ENCODE measurements at places on chromosomes 7 and 10. TPM values are rescaled to one million over a fixed set of nuclear protein-coding genes. Genes with fewer than 3 reads are reported as not detected.
A peak's percentile ranks its signal among the peaks of the same experiment; 100 is the strongest.

DNA sequence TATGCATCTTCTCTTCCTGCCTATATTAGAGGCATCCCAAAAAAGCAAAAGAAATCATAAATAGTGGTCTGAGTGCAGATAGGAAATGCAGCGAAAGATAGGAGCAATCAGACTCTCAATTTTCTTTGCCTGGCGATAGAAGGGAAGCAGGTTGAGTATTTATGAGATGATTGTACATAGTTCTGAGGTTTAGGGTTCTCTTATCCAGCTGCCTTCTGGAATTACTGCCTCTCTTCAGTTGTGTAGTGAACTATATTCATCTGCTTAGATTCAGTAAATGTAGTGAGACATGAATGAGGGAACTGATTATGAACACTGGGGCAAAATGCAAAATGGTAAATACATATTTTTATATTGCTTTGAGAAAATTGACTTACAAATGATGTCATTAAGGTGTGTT, 93.0 kb upstream of the CYP26C1 start:
- DNase-seq = no peak

GRCh38 chr7:104723001-104723400, 291.0 kb upstream of the KMT2E start:
- no peak for DNase-seq

DNA sequence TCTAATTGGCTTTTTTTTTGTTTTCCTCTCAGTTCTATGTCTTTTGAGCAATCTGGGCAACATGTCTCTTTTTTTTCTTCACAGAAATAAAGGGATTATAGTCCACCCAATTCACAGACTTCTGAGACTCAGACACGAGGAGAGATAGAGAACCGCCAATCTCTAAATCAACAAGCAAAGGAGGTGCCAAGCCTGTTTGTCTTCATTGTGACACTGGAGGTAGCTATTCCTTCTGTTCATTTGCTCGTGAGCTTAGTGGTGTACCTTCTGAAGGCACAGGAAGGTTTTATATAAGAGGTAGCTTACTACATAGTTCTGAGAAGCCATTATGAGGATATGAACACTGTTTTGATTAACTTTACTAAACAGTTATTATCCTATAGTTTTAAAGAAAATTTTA, 6.1 kb downstream of the EPHB6 start:
- no peak for DNase-seq

- DNase-seq = peak; percentile 38
Observed at GRCh38 chr10:3502673-3503072, 282.3 kb downstream of the KLF6 start.

GRCh38 chr7:539731-540411, 20.2 kb upstream of the PDGFA start:
- DNase-seq = no peak

GRCh38 chr10:501596-501995, 187.9 kb downstream of the DIP2C start:
- no peak for DNase-seq

- no peak for DNase-seq
Observed at GRCh38 chr7:27930910-27931476, 191.0 kb downstream of the TAX1BP1 start.

Gene PAOX
- total RNA-seq = 8.7 TPM

Gene PROSER2
- 5.6 TPM for total RNA-seq

Gene ZNF804B
- not detected for total RNA-seq

All from GM23338 (cell line).